ENCODE measurements at places on chromosomes 4 and X.

DNA sequence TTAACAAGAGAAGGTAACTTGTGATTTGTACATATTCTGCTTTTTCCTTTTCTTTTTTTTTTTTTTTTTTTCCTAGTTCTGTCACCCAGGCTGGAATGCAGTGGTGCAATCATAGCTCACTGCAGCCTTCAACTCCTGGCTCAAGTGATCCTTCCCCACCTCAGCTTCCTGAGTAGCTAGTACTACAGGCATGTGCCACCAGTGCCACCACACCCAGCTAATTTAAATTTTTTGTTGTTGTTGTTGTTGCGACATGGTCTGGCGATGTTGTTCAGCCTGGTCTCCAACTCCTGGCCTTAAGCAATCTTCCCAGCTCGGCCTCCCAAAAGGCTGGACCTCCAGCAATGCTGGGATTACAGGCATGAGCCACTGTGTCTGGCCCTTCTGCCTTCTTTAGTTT is 1.5 kb upstream of the TACR3 start:
- no peak overlapping the region for H3K27ac ChIP-seq
- no peaks in the 10 kb centered on the region for H3K36me3 ChIP-seq
- H3K4me3 ChIP-seq: no peak overlapping the region
- H3K4me1 ChIP-seq: peaks cover 8% of the 10 kb centered on the region
- DNase-seq: no peak
- peaks cover 26% of the 10 kb centered on the region for H3K27me3 ChIP-seq

DNA sequence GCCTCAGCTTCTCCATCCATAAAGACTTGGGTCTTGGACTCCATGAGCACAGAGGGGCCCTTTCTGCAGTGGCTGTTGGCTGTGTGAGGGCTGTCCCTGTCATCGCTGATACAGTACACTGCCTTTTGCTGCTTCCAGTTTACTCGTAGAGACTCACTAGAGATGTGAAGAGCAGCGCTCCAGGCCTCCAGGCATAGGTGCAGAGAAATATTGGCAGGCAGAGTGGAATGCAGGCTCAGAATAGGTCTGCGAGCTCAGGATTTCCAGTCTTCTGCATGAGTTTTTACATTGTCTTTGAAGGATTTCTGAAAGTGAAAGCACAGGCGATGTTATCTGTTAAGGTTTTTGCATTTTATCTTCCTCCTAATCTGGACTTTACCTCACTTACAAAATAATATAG is 97.4 kb downstream of the AASDH start:
- H3K4me3 ChIP-seq: no peak overlapping the region
- no peak for DNase-seq
- H3K27me3 ChIP-seq: no peaks in the 10 kb centered on the region
- H3K36me3 ChIP-seq: no peaks in the 10 kb centered on the region
- peaks cover 3% of the 10 kb centered on the region for H3K4me1 ChIP-seq

DNA sequence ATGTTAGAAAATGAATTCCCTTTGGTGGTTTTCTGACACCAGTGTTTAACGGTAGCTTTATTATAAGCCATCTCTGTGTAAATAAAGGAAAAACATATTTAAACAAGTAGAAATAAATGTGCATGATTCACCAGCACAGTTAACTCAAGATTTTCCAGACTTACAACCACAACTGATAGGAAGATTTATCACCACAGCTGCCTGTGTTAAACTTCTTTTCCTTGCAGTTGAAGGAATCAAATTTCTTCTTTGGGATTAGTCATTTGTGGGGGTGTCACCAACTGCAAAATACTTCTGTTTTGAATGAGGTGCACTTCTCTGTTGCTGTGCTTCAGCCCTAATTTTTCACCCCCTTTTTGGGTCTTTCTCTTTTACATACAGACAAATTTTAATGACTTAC is 128.1 kb upstream of the STK26 start:
- no peaks in the 10 kb centered on the region for H3K36me3 ChIP-seq
- H3K27me3 ChIP-seq: peaks cover 19% of the 10 kb centered on the region
- no peak for DNase-seq
- no peak overlapping the region for H3K27ac ChIP-seq

DNA sequence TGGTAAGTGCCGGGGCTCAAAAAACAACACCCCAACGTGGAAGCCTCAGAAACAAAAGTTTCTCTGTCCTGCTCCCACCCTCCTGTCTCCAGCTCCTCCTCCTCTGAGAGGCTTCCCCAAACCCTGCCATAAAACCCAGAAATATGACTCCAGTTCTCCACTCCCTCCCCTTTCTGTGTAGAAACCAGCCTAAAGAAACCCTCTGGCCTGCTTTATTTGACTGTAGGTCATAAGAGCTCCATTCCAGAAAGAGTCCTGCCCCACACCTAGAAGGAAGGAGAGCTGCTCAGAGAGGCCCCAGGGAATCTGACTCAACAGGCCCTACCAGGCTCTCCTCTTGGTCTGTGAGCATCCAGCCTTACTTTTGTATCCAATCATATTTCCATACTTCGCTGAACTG is 872 bp upstream of the S100P start:
- H3K4me3 ChIP-seq: no peak overlapping the region
- no peaks in the 10 kb centered on the region for H3K36me3 ChIP-seq
- peak overlapping the region; percentile 58 for H3K27ac ChIP-seq
- no peaks in the 10 kb centered on the region for H3K27me3 ChIP-seq

GRCh38 chr4:103123114-103123513 is 23.5 kb upstream of the BDH2 start:
- no peak overlapping the region for H3K27ac ChIP-seq
- no peaks in the 10 kb centered on the region for H3K27me3 ChIP-seq
- H3K4me1 ChIP-seq: no peaks in the 10 kb centered on the region
- no peak overlapping the region for H3K4me3 ChIP-seq
- peaks cover 8% of the 10 kb centered on the region for H3K36me3 ChIP-seq

- no peaks in the 10 kb centered on the region for H3K36me3 ChIP-seq
- no peak overlapping the region for H3K4me3 ChIP-seq
- H3K27ac ChIP-seq: no peak overlapping the region
- no peak for DNase-seq
Measured at GRCh38 chr4:125398263-125399002, 83.7 kb downstream of the FAT4 start.

- H3K4me1 ChIP-seq: no peaks in the 10 kb centered on the region
- peaks cover 24% of the 10 kb centered on the region for H3K27me3 ChIP-seq
- DNase-seq: no peak
- no peaks in the 10 kb centered on the region for H3K36me3 ChIP-seq
- no peak overlapping the region for H3K4me3 ChIP-seq
- H3K27ac ChIP-seq: no peak overlapping the region
Measured at GRCh38 chr4:81369886-81370285, 101.8 kb downstream of the RASGEF1B start.

- H3K4me1 ChIP-seq: peaks cover 29% of the 10 kb centered on the region
- H3K27ac ChIP-seq: no peak overlapping the region
- H3K36me3 ChIP-seq: no peaks in the 10 kb centered on the region
- no peaks in the 10 kb centered on the region for H3K27me3 ChIP-seq
- H3K4me3 ChIP-seq: no peak overlapping the region
Measured at GRCh38 chrX:118548841-118549240, 53.2 kb downstream of the DOCK11 start.

DNA sequence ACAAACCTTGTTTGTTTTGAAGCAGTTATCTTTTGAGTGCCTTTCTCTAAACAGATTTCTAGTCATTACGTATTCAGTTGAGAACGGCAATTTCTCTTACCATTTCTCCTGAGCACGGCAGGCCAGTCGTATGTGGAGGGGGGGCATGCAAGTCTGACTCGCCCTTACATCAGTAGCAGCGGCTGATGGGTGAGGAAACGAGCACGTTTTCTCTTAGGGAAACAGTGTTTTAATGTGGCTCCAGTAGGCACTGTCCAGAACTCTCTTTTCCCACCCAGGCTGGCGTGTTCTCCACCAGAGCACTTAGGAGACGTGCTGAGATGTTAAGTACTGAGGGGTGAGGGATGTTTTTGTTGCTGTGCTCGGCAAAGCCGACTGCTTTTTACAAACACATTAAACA is 240.5 kb downstream of the STIM2 start:
- peaks cover 33% of the 10 kb centered on the region for H3K27me3 ChIP-seq
- no peak overlapping the region for H3K4me3 ChIP-seq
- no peak overlapping the region for H3K27ac ChIP-seq
- no peaks in the 10 kb centered on the region for H3K36me3 ChIP-seq
- H3K4me1 ChIP-seq: no peaks in the 10 kb centered on the region

GRCh38 chr4:150769845-150770244 is 187.9 kb downstream of the MAB21L2 start:
- no peak overlapping the region for H3K27ac ChIP-seq
- H3K4me3 ChIP-seq: no peak overlapping the region
- H3K27me3 ChIP-seq: no peaks in the 10 kb centered on the region
- DNase-seq: no peak
- H3K36me3 ChIP-seq: peaks cover 3% of the 10 kb centered on the region

- no peak overlapping the region for H3K4me3 ChIP-seq
- H3K27me3 ChIP-seq: no peaks in the 10 kb centered on the region
- H3K4me1 ChIP-seq: peaks cover 12% of the 10 kb centered on the region
- H3K27ac ChIP-seq: no peak overlapping the region
Measured at GRCh38 chr4:2699534-2699933, 56.6 kb downstream of the TNIP2 start.

DNA sequence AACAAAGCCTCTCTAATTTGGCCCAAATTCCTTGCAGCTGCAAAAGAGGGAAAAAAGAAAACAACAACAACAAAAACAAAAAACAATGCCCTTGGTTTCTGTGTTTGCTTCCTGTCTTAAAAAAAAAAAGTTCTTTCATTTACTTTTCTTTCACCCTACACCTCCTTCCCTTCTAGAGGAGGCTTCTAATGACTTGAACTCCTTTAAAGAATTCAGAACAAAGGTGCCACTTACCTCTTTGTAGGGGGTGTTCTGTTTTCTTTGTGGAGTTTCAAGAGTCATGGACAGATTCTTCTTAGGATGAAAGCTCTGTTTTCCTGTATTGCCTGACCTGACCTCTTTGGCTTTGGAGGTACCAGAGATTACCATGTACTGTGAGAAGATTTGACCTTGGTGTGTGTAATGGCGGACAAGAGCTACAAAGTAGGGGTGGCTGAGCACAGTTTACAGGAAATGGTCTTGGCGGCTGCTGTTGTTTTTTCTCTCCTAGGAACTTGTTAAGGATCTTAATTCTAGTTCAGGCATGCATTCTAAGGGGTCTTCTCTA is 72.4 kb upstream of the S100G start:
- DNase-seq: no peak
- peaks cover 3% of the 10 kb centered on the region for H3K36me3 ChIP-seq
- no peak overlapping the region for H3K4me3 ChIP-seq
- H3K27me3 ChIP-seq: no peaks in the 10 kb centered on the region

DNA sequence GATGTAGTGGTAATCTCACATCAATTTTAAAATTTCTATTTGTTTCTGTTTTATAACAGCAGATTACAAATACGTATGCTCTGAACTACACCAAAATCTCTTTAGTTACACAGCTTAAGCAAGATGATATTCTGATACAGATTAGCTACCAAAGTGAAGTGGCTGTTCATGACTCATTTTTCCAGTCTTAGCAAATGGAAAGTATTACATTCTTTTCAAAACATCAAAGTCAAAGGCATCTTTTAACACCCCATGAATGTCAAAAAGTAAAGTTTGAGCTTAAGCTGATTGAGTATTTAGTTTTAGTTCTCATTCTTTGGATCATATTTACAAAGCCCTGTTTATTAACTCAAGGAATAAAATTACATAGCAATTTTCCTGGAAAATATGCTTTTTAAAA is 6.6 kb upstream of the HPGDS start:
- H3K27ac ChIP-seq: no peak overlapping the region
- peaks cover 7% of the 10 kb centered on the region for H3K4me1 ChIP-seq
- no peak for DNase-seq
- H3K36me3 ChIP-seq: no peaks in the 10 kb centered on the region
- no peaks in the 10 kb centered on the region for H3K27me3 ChIP-seq

GRCh38 chr4:86358257-86358656 is 1.6 kb downstream of the MAPK10 start:
- H3K36me3 ChIP-seq: no peaks in the 10 kb centered on the region
- peaks cover 25% of the 10 kb centered on the region for H3K4me1 ChIP-seq
- no peak for DNase-seq
- H3K27ac ChIP-seq: no peak overlapping the region
- no peaks in the 10 kb centered on the region for H3K27me3 ChIP-seq

DNA sequence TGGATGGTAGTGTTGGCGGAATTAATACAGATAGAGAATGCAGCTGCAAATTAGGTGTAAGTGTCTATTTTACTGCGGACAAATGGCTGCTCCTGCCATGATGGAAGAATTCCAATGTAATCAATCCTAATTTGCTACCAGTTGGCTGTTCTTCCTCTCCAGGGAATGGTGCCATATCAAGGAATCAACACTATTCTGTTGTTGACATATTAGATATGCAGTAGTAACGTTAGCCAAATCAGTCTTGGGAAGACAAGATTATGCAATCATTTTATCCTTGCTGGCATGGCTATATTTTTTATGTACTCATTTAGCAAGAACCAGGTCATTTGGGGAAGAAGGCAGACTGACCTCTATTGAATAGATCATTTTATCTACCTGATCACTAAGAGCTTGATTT is 271.2 kb upstream of the AGA start:
- no peak overlapping the region for H3K27ac ChIP-seq
- no peaks in the 10 kb centered on the region for H3K4me1 ChIP-seq
- no peak overlapping the region for H3K4me3 ChIP-seq
- no peaks in the 10 kb centered on the region for H3K36me3 ChIP-seq
- H3K27me3 ChIP-seq: peaks cover 6% of the 10 kb centered on the region
- DNase-seq: no peak

- no peak overlapping the region for H3K4me3 ChIP-seq
- H3K27ac ChIP-seq: no peak overlapping the region
- H3K27me3 ChIP-seq: no peaks in the 10 kb centered on the region
- H3K4me1 ChIP-seq: no peaks in the 10 kb centered on the region
- H3K36me3 ChIP-seq: no peaks in the 10 kb centered on the region
Measured at GRCh38 chr4:120664851-120665250, 257.7 kb downstream of the PRDM5 start.

DNA sequence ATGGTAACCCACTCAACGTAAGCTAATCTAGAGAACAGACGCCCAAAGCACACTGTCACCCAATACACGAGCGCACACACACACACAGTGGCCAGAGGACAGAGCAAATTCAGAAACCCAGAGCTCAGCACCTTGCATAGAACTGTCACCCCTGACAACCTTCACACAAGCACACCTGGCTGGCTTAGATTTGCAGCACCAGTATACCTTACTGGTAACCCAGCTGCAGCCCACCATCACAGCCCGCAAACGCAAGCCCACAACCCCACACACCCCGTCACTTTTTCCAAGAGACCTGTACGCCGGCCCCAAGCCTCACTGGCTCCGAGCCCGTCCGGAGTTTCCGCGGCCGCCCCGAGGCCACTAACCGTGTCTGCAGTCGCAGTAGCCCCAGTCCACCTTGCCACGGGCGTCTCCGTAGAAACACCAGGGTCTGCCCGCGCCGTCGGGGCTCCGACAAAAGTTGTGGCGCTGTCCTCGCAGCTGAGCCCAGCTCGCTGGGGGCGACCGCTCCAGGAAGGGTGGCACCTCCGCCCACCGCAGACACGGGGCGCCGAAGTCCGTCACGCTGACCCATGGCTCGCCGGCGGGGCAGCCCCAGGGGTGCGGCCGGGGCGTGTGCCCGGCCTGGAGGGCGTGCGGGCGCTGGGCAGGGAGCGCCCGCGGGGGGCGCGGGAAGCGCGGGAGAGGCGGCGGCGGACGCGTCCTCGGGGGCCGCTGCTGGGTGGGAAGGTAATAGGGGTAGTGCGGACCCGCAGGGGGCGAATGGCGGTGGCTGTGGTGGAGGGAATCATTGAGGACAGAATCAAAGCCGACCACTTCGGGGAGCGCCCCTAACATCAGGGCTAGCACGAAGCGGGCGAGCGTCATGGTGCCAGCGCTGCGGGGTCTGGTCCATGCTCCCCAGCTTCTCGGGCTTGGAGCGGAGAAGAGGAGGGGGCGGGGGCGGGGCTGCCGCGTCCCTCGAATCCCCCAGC is 664 bp downstream of the PRSS12 start:
- H3K4me3 ChIP-seq: peak overlapping the region; percentile 69
- no peaks in the 10 kb centered on the region for H3K36me3 ChIP-seq
- H3K4me1 ChIP-seq: peaks cover 34% of the 10 kb centered on the region
- peak overlapping the region; percentile 41 for H3K27ac ChIP-seq
- DNase-seq: peak; percentile 91
- peaks cover 8% of the 10 kb centered on the region for H3K27me3 ChIP-seq

All from chondrocyte (in vitro differentiated cells).